ENCODE measurements at places on chromosomes 1 and 21.

DNA sequence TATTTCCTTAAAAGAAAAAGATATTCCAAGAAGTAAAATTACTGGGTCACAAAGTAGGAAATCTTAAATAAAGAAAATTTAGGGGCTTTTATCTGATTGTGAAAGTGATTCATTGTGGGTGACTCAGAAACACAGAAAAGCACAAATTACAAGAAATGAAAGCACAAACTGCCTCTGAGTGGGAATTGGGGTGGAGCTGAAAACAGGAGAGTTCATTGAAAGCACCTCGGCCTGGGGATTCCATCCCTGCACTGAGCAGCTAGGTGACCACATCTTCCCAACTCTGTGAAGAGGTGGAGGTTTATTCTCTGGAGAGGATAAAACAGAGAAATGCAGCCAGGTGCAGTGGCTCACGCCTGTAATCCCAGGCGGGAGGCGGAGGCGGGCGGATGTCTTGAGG lies 7.4 kb downstream of the GJA4 start:
- DNase-seq, result peak; percentile 53

DNA sequence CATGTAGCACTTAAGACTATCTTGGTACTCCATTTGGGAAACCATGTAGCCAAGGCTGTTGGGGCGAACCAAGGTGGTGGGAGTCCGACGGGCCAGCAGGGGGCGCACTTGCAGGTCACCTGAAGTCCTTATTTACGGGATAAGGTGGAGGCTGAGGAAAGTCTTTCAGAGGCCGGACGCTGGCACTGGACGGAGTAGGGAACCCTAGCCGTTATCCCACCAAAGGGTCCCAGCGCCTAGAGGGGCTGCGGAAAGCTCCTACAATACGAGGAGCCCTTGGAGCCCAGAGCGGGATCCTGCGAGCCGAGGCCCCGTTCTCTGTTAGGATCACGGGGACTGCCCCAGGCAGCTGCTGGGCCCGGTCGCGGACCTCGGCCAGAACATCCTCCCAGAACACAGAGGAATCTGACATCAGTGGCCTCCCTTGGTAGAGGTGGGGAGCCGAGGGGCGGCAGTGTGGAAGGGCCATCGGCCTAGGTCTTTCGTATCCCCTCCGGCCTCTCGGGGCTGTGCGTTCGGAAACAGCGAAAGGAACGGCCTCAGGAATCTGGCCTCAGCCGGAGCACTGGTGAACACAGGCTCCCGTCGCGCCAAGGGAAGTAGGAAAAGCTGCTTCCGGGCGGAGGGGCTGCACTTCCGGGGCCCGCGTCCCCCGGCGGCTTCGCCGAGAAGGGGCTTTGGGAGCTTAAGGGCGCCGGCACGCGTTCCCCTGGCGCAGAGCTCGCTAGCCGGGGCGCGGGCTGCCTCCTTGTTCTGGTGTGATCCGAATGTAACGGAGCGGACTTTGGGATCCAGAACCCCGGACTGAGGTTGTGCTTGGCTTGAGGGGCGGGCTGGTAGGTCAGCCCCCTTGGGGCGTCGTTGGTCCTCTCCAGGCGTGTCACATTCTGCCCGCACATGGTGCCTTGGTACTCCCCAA lies 29.9 kb upstream of the RPTN start:
- DNase-seq, result peak; percentile 72

DNA sequence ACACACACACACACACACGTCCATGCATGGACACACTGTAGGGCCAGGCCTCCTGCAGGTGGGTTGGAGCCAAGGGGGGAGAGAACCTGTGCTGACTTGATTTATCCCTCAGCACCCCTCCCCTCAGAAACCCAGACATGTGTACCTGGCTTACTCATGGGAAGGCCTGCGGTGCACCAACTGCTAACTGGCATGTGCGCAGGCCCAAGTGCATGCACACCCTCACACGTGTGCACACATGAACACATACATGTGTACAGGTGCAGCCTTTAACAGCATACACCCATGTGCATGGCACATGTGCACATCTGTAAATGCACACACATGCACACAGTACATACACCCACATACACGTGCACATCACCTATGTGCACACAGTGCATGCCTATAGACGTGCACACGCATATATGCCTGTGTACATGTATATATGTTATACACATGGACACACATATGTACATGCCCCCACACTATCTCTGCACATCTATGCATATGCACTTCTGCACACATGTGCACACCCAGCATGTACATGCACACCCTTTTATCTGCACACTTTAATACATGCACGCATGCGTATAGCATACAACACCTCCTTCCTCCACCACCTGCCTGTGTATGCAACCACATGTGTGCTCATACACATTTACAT lies 67.5 kb downstream of the TRIM11 start:
- DNase-seq, result no peak

GRCh38 chr1:158126425-158126824 lies 54.3 kb upstream of the CD1D start:
- DNase-seq, result peak; percentile 43
